K562 (cell line): ENCODE measurements at places on chromosomes 16 and 17. TPM values are rescaled to one million over a fixed set of nuclear protein-coding genes. Genes with fewer than 3 reads are reported as not detected.

Gene GID4
- total RNA-seq = 4.8 and 6.4 TPM in 2 replicates

Gene SMIM36
- not detected in 2 replicates for total RNA-seq

Gene SLC7A5
- 187 and 220 TPM in 2 replicates for total RNA-seq

Gene RRN3
- 27.8 and 28.0 TPM in 2 replicates for total RNA-seq

Gene TMIGD1
- total RNA-seq = not detected in 2 replicates

Gene OR1A1
- total RNA-seq = not detected in 2 replicates

Gene RBFOX1
- not detected in 2 replicates for total RNA-seq

Gene SLFN14
- total RNA-seq = 3.2 and 4.3 TPM in 2 replicates

Gene PDILT
- total RNA-seq = not detected in 2 replicates

Gene SDR42E2
- total RNA-seq = not detected in 2 replicates

Gene PLA2G10
- total RNA-seq = not detected in 2 replicates

Gene C16orf95
- 20.5 and 22.6 TPM in 2 replicates for total RNA-seq

Gene OR1F1
- total RNA-seq = 0.22 TPM in 1 of 2 replicates, not detected in the other

Gene RUSF1
- total RNA-seq = 44.1 and 49.8 TPM in 2 replicates

Gene NPIPB9
- 0.89 and 1.4 TPM in 2 replicates for total RNA-seq

Gene SULT1A4
- 0.58 and 6.8 TPM in 2 replicates for total RNA-seq

Gene C16orf86
- 0.33 and 2.2 TPM in 2 replicates for total RNA-seq

Gene MED31
- total RNA-seq = 14.0 and 17.9 TPM in 2 replicates

Gene TBX4
- total RNA-seq = not detected in 2 replicates

Gene TPSD1
- total RNA-seq = not detected in 2 replicates

Gene ADORA2B
- 10.7 and 12.2 TPM in 2 replicates for total RNA-seq

Gene ATP2C2
- 0.11 and 0.75 TPM in 2 replicates for total RNA-seq

Gene CTRB2
- 5.1 and 7.3 TPM in 2 replicates for total RNA-seq

Gene KRTAP2-2
- not detected in 2 replicates for total RNA-seq

Gene COIL
- 28.7 and 29.4 TPM in 2 replicates for total RNA-seq

Gene NT5C3B
- 80.6 and 82.6 TPM in 2 replicates for total RNA-seq

Gene FGF11
- 4.4 and 5.8 TPM in 2 replicates for total RNA-seq

Gene SLC38A8
- not detected in 2 replicates for total RNA-seq

Gene TMEM238L
- total RNA-seq = not detected in 2 replicates

Gene PRSS33
- total RNA-seq = not detected in 2 replicates

Gene WFIKKN2
- total RNA-seq = 0.07 TPM in 1 of 2 replicates, not detected in the other

Gene CCL23
- total RNA-seq = not detected in 2 replicates
